ENCODE measurements at places on chromosomes 1 and 21.
A peak's percentile ranks its signal among the peaks of the same experiment; 100 is the strongest.

GRCh38 chr1:85321237-85321964 lies 45.0 kb upstream of the BCL10 start:
- peak; percentile 13 for DNase-seq

DNA sequence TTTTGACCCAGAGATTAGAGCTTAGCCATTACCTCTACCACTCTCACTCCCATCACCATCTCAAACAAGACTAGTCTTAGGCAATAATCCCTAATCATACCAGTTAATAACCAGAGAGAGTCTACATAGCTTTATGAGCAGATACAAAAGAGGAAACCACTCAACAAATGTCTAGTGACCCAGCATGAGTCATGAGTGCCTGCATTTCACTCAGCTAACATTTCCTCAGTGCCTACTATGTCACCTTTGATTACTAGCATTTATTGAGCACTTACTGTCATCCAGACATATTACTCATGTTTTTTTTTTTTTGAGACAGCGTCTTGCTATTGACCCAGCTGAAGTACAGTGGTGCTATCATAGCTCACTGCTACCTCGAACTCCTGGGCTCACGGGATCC lies 35.9 kb upstream of the GALNT2 start:
- DNase-seq, result no peak

DNA sequence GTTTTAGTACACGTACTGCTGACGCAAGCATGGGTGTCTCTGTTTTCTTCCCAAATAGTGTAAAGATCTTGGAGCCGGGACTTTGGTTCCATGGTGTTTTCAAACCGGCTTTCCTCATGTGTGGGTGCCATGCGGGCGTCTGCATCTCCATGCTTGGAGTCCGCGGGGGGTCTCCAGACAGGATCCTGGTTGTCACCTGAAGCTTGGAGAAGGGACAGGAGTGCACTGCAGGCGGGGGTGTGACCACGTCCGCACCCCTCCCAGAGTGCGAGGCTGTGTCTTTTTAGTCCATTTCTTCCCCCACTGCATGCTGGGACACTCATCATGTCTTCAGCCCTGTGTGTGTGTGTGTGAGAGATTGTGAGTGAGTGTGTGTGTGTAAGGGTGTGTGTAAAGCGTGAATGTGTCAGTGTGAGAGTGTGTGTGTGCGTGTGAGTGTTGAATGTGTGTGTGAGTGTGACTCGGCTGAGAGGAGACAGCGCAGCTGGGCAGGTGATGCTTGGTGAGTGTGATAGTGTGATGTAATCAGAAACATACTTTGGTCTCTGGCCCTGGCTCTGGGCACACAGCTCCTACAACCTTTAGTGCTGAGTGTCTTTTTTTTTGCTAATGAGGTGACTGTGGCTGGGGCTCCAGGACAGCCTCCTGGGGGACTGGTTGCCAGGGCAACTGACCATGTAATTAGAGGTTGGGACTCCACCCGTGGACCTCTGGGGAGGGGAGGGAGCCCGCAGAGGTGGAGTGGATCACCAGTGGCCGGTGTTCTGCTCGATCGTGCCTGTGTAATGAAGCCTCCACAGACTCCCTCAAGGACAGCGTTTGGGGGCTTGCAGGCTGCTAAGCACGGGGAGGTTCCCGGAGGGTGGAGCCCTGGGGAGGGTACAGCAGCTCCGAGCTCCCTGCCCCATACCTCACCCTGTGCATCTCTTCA lies 55.1 kb downstream of the AGPAT3 start:
- DNase-seq, result no peak

- DNase-seq, result no peak
These were observed 69.0 kb upstream of the HSD17B7 start for GRCh38 chr1:162721471-162721870.

- no peak for DNase-seq
These were observed 36.7 kb upstream of the HP1BP3 start for GRCh38 chr1:20823845-20824244.

- DNase-seq, result no peak
These were observed 13.8 kb upstream of the SEC16B start for GRCh38 chr1:177983482-177984135.

DNA sequence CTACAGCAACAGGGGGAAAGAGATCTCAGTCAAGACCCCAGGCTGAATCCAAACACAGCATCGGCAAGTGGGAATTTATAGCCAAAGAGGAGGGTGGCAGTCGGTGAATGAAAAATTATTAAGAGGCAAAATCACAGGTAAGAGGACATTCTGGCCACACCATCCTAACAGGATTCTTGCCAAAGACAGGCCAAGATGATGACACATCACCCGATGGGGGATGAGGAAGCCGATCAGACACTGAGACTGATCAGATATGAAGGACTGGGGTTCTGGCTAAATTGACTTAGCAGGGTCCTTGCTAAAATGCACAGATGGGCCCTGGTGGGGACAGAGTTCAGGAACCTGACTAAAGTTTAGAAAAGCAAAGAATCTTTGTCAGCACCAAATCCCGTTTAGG lies 402.2 kb downstream of the SMYD3 start:
- DNase-seq, result no peak

DNA sequence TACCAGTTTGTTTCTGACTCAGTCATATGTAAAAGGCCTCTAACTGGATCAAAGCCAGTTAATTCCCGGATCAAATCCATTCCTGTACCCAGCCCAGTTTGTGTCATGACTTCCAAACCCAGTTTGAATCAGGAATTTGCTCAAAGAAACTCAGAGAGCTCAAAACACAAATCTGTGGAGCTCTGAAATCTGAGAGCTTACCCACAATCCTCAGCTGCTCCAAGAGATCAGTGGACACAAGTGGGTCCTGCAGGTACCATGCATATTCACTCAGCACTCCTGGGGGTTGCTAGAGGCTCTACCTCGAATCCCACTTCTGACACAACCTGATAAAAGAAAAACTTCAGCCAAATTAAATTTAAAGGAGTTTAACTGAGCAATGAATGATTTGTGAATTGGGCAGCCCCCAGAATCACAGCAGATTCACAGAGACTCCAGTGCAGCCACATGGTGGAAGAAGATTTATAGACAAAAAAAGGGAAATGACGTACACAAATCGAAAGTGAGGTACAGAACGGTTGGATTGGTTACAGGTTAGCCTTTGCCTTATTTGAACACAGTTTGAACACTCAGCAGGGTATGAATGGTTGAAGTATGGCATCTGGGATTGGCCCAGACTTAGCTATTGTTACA lies 11.9 kb upstream of the MRPL55 start:
- DNase-seq, result no peak

- no peak for DNase-seq
These were observed 26.2 kb downstream of the SLC66A1 start for GRCh38 chr1:19338323-19338762.

- no peak for DNase-seq
These were observed 624 bp downstream of the ARHGAP29 start for GRCh38 chr1:94236630-94237290.

GRCh38 chr1:192375306-192375705 lies 58.5 kb downstream of the RGS21 start:
- no peak for DNase-seq

DNA sequence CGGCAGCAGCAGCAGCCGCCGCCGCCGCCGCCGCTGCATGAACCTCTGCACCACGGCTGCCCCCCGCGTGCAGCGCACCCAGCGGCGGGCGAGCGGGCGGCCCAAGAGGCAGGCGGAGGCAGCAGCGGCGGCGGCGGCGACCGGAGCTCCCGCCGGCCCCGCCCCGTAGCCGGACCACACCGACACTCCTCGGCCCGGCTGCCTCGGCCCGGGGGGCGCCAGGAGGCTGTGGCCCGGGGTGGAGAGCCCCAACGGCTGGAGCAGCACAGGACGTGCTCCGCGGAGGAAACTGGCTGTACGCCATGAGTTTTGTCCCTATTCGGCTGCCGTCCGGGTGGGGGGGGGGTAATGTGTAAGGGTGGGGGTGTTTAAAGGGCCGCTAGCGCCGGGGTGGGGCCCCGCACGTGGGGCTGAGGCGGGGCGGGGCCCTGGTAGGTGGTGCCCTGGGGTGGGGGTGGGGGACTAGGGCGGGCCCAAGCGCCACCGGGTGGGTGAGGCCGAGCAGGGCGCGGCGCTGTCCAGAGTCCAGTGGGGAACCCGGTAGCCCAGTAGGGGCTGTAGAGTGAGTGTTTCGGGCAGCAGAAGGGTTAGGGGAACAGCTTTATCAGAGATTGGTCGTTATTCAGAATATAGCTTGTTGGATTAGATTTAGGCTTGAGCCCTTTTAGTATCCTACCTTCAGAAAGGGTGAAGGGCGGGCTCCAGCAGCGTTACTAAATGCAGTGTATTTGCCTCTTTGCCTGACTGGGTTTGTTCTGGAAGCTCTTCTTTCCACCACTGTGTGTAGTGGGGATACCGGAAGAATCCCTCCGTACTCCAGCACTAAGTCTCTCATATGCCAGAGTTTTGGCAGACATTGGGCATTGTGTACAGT lies at the start of gene FAM78B:
FAM78B (minus strand) TSS at position 304 of the 874 bp plus-strand sequence. CDS start 753 bp downstream, outside the sequence.
- no peak for DNase-seq

DNA sequence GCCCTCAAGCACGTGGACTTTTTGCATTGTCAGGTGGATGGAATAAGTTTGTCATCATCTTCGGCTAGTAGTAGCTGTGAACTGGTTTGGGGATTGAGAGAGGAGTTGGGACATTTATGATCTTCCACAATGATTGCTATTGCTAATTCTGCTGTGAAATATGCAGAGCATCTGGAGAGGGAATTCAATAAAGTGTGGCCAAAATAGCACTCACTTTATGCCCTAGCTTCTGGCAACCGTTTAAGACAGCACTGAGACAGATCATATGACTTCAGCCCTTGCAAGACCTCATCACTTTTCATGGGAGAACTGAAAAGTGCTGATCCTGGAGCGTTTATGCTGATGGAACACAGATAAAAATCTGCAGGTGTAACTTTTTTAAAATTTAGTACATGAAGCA lies 360.8 kb downstream of the GPATCH2 start:
- DNase-seq, result no peak

Data from KG1 (cell line).